Caki2 (cell line): ENCODE measurements at places on chromosomes 2 and 18.

DNA sequence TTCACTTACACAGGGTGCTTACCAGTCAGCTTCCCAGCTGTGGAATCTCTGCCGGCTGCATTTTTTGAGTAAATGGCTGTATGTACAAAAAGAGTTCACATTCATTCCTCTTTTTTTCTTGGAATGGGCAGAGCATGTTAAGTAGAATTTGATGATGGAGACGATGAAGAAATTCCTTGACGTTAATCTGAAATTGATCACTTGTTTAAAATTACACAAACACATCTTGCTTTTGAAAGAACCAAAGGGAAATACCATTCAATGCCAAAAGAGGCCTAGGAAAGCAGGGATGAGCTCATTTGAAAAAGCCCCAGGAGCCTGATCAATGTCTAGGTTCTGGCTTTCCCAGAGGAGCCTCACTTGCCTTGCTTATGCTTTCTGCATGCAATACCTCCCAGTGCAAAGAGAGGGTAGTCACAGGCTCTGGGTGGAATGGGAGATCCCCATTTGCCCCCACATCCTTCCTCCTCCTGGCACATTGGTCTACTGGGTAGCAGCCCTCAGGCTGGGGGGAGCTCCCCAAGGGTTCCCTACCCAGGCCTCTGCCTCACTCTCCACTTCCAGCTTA lies 12.3 kb upstream of the SMAD7 start:
- DNase-seq, result no peak

DNA sequence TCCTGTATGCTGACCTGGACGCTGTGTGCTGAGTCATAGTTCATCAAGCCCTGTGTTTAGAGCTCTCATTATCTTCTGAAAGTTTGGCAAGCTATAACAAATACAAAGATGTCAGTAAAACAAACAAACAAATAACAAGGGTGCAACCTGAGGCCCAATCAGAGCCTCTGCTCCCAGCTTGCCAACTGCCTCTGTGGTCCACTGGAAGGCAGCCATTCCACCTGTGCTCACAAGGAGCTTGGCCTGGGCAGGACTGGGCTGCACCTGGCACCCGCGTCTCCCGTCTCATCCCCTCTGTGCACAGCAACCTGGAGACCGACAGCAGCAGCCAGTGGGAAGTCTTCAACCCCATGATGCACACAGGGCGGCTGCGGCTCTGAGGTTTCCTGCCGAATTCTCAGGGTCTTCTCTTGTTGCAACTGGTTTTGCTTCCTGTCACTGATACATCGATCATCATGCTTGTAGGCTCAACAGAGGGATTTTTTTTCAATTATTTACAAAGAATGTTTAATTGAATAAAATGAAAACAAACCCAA lies 97.8 kb downstream of the TMEM18 start:
- DNase-seq, result no peak

- DNase-seq, result no peak
Observed at GRCh38 chr2:190810981-190811587, 69.5 kb upstream of the GLS start.

GRCh38 chr2:213001297-213001910 lies 150.0 kb downstream of the IKZF2 start:
- no peak for DNase-seq

DNA sequence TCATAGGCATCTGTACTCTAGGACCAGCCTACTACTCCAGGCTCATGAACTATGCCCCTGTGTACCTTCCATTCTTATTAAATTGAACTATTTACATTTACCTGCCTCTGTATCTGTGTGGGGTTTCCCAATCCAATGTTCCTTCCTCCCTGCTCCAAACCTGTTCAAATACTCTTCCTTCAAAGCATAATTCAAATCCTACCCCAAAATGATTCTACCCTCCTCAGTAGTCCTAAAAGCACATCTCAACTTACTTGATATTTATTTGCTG lies 3.8 kb downstream of the MEMO1 start:
- DNase-seq, result no peak

DNA sequence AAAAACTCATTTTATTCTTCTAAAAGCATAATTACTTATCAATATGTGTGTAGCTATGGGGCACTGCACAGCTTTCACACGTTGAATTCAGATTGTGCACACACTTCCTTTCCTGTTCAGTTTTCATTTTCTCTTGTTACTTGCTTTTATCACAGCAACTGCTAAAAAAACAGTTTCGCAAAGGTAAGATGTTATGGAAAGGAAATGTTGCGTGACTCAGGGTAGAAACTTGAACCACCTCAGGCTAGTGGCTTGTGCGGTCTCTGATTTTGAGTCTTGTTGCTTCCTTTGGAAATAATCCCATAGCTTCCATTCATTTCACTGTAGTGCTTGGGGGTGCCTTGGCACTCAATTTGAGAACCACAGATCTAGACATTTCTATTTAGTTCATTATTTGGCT lies 171.9 kb downstream of the FMNL2 start:
- DNase-seq, result peak; percentile 80

- DNase-seq, result no peak
Observed at GRCh38 chr2:217469203-217469810, 533.5 kb downstream of the TNS1 start.

DNA sequence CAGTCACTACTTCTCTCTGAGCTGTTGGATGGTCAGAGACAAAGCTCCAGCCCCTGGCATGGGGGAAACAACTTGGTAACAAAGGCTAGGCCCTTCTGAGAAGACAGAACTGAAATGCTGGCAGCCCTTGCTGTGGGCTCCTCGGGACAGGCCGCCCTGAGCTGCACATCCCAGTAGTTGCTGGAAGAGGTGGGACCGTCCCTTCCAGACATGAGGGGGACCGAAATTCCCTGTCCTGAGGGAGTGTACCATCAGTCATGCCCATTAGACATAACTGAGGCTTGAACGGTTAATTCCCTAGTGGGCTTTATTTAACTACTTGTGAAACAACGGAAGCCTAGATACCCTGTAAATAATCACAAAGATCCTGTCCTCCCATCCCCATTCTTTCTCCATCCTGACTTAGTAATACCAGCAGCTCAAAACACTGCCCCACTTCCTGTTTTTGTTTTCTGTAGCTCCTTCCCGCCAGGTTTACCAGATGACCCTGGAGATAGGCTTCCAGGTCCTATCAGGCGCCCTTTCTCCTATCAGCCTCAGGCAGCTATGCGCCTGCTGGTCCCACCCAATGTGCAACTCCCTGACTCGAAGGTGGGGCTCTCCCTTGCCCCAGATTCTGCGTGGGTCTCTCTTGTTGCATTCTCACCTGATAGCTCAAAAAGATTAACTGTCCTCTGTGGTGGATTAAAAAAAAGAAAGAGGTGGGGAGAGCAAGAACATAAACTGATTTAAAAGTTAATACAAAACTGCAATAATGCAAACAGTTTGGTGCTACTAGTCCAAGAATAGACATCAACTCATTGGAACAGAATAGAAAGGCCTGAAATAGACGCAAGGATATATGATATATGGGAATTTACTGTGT lies 37.0 kb upstream of the NT5DC4 start:
- DNase-seq, result no peak

GRCh38 chr2:178241844-178242551 lies 47.7 kb downstream of the OSBPL6 start:
- peak; percentile 76 for DNase-seq

- peak; percentile 30 for DNase-seq
Observed at GRCh38 chr2:220891405-220891804, 680.7 kb downstream of the EPHA4 start.

- DNase-seq, result no peak
Observed at GRCh38 chr2:165248238-165248637, 9.0 kb downstream of the SCN2A start.

DNA sequence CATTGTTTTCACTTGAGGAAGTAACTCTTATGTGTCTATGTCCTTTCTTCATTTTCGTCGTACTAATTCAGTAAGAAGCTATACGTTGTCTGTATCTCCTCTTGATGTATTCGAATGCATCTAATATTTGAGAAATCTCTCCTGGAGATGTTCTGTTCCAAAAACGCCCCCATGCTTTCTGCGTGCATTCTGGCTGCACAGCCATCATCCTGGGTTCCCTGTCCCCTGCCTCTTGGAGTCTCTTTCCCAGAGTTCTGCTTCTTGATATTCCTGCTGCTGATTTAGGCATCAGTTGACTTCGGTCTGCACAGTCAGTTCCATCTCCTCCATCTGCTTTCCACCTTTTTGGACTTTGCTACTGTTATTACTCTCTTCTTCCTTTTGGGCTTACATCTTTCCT lies 13.5 kb downstream of the PNO1 start:
- no peak for DNase-seq

DNA sequence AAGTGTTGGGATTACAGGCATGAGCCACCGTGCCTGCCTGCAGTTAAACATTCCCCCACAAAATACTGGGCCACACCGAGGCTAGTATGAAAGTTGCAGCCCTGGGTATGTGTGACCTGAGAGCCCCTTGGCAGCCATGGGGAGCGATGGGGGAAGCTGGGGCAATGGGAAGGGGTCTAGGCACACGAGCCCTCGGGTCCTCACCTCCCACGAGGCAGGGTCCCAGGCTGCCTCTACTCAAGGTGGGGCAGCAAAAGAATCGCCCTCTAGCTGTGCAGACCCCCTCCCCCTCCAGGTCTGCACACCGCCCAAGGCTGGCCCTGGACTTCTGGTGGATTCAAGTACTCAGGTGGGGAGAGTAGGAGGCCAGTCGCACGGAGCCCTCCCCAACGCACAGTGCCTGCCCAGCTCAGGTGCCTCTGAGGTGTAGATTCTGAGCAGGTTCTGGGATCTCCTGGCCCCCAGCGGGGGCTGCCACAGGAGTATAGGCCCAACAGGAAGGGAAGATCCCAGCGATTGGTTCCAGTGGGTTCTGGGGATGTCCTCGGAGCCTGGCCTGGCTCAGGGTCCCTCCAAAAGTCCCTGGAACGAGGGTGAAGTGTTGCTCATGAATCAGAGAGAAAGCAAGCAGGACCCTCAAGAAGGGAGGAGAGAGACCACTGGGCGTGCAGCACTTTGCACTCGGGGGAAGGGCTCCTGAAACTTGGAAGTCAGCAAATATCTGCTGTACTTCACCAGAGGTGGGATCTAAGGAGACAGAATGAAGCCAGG lies 2.6 kb downstream of the GPR35 start:
- no peak for DNase-seq

DNA sequence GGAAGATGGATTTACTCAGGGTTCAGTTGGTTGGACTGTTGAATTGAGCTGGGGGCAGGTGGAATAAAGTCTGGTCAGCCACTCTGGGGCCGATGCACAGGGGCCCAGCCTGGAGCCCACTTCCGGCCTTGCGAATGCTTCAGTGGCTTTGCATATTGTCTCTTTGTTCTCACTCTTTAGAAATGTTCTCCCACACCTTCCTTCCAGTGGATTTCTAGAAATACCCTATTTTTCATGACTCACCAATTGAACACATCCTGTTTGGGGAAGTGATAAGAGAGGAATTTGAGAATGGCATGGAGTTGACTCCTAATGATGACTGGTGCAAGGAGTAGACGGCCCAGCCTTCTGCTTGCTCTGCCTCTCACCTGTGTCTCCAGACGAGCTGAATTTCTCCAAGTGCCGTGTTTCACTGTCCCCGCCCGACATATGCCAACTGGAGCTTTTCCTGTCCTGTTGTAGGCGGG lies 28.1 kb downstream of the ASAP2 start:
- DNase-seq, result peak; percentile 99

GRCh38 chr2:233811732-233812131 lies 33.6 kb downstream of the MROH2A start:
- no peak for DNase-seq

DNA sequence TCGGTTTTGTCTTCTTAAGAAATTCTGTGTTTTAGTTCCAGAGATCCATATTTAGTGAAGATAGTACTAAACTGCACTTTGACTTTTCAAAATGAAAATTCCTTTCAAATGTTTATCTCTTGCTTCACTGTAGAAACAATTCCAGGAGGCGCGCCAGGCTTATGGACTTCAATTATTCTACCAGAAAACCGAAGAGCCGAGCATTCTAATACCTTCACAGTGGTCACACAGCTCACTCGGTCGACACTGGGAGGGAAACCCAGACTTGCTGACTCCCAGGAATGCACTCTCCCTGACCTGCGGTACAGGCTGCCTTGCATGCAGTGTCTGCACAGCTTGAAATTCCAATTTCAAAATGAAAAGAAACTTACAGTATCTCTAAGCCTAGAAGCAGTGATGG lies 119.9 kb upstream of the PIEZO2 start:
- DNase-seq, result no peak

- peak; percentile 80 for DNase-seq
Observed at GRCh38 chr2:46967990-46968647, 52.5 kb upstream of the MCFD2 start.

DNA sequence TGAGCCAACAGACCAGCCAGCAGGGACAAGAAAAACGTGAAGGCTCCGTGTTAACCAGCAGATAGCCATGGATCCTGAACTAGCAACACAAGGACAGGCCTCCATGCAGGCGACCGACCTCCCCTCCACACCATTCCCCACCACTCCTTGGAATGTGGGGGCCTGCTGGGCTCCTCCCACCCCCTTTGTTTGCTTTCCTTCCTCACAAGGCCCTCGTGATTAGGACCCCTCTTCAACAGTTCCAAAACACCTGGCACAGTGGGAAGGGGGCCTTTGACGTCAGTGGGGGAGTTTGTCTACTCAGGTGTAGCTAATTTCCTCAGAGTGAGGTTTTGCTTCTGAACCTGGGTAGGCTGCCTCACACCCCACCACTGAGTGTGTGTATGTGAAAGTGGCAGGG lies 37.8 kb downstream of the SLC14A2 start:
- no peak for DNase-seq

DNA sequence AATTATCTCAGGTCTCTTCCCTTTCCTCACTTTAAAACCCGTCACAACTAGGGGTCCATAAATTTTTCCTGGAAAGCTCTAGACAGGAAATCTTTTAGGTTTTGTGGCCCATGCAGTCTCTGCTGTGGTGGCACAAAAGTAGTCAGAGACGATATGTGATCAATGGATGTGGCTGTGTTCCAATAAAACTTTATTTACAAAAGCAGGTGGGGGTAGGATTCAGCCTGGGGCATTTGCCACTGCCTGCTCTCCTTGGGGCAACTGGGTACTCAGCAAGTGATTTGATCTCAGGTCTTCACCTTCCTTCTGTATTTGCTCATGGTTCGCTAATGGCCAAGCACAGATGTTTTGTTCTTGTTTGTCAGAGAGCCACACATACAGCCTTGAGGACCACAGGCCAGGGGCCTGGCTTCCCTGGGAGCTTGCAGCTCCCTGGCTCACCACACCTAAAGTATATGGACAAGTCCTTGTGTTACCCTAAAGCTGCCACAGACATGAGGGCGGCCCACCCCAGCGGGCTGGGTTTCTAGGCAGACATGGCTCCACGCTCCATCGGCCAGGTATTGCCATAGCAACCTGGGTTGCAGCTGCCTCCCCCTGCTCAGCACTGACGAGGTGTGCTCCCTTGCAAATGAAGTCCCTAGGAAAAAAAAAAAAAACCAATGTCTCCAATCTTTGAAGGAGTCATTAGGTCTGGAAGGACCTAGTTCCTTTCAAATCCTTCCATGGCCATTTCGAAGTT lies 89.7 kb upstream of the YWHAQ start:
- DNase-seq, result no peak

GRCh38 chr2:30684026-30684425 lies 123.2 kb downstream of the CAPN13 start:
- DNase-seq, result no peak

GRCh38 chr2:162244541-162245031 lies 1.3 kb upstream of the FAP start:
- peak; percentile 12 for DNase-seq

GRCh38 chr2:240418311-240418710 lies 17.2 kb upstream of the GPC1 start:
- no peak for DNase-seq

- DNase-seq, result no peak
Observed at GRCh38 chr18:36406805-36407204, 109.3 kb downstream of the FHOD3 start.
